Breast epithelium (tissue), 4 donors: ENCODE measurements at places on chromosomes 13 and 19.

- no peak for DNase-seq
Measured at GRCh38 chr19:43229315-43229714, 23.9 kb upstream of the PSG4 start.

DNA sequence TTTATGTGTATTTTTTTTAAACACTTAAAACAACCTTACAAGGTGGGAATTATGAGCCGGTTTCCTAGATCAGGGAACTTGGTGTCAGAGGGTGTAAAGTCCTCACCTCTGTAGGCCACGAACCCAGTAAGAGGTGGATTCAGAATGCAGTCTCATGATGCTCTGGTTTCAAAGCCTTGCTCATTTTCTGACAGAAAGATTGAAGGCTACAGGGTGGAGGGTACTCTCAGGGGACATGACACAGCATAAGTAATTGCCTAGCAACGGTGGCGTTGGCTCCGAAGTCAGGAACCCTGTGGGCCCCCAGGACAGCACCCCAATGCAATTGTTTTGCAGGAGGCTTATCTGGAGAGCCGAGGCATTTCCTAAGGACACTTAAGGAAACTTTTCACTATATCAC is 794.7 kb downstream of the EFNB2 start:
- no peak for DNase-seq

DNA sequence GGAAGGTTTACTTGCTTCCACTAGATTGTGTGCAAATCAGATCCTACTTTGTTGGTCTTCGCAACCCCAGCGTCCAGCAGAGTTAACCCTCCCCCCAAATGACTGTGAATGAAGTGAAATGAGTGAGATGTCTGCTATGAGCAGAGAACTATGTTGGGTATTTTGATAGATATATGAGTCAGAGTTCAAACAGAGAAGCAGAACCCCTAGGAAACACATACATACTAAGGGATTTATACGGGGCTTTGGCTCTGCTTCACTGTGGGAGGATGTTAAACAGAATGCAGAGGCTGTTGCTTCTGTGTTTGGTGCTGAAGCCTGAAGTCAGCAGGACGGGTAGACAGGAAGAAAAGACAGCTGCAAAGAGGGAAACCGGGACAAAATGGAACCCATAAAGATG is 197.0 kb downstream of the MZT1 start:
- no peak for DNase-seq

- DNase-seq: no peak
Measured at GRCh38 chr19:14475251-14476073, at the start of gene PTGER1. PTGER1 (minus strand) TSS chr19:14475354; CDS start chr19:14474320, 1,034 bp downstream.

GRCh38 chr13:28464861-28465460 is 30.0 kb downstream of the FLT1 start:
- DNase-seq: no peak

- DNase-seq: no peak
Measured at GRCh38 chr13:81726037-81726726, 1385.3 kb upstream of the SPRY2 start.

DNA sequence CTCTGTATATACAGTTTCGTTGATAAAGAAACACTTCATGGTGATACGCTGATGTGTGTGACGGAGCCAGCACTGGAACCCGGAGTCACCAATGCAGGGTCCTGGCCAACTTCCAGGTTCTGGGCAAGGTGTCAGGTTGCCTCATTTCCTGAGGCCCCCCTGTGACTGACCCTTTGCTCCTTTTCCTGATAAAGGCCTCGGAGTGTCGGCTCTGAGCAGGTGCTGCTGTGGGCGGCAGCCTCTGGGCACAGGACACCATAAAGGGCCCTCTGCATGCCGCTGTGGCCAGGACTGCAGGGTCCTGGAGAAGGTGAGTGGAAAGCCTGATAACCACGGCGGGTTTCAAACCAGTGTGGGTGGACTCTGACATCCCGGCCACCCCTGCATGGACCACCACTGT is 17.3 kb upstream of the MYDGF start:
- DNase-seq: no peak

GRCh38 chr13:72025836-72026235 is 158.8 kb upstream of the DACH1 start:
- no peak for DNase-seq

GRCh38 chr13:43883631-43884030 is 3.9 kb downstream of the LACC1 start:
- no peak for DNase-seq
